ENCODE measurements at places on chromosomes 5 and 9. TPM values are rescaled to one million over a fixed set of nuclear protein-coding genes. Genes with fewer than 3 reads are reported as not detected.
A peak's percentile ranks its signal among the peaks of the same experiment; 100 is the strongest.

DNA sequence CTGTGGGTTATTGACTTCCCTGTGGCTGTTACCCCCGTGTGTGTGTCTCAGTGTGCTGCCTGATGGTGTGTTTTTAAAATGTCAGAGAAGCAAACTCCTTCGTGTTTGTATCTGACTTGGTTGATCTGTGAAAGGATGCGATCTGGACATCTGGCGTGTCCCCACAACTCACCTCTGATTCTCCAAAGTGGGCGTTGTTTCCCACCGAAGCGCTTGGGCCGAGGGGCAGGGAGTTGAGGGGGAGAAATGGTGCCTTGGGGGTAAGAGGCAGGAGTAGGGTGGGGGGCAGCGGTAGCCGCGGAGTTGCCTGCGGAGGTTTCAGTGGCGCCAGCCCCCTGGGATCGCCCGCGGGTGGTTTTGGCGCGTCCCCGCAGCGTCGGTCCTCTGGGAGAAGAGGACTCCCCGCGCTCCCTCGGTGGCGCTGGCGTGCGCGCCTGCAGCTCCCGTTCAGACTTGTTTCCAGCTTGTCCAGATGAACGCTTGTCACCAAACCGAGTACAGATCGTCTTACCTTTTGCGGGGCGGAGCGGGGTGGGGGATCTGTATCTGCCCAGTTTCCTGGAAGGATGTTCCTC is 1.1 kb downstream of the MAST4 start:
- DNase-seq = peak; percentile 79

BHMT2 gene
- 19.6 TPM for total RNA-seq

DNA sequence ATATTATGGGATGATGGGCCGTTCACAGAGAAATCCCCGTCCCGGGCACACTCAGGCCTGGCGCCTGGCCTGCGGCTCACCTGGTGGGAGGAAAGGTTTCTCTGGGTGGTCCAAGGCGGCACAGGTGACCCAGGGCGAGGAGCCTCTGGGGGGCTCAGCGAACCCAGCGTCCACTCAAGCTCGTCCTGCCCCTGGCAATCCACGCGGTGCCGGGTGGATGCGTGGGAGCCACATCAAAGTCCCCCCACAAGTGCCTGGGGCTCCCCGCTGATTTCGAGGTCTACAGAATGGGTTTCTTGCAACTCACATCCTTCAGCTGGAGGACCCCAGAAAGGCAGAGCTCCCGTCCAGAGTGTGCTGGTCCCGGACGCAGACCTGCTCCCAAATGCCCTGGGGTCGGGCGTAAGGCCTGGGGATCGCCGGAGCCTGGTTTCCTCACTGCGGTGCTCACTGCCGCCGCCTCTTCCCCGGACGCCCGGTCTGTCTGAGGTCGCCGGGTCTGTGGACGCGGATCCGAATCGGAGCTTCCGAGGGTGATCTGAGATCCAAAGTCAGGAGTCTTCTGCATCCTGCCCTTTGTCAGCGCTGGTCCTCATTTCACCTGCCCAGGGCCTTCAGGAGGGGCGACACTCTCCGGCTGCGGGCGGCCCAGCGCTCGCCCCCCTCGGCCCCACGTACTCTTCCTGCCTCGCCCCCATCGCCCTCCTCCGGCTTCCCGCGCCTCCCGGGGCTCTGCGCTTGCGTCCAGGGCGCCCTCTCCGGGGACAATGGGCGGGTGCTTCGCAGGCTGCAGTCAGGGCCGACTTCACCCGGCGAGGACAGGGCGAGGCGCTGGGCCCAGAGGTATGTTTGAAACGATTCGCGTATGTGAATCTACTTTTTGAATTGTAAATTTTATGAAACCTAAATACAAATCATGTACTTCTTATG is 20.0 kb upstream of the RUFY1 start:
- peak; percentile 90 for DNase-seq

- DNase-seq = no peak
These were observed 1229.3 kb downstream of the CDH12 start for GRCh38 chr5:21623831-21624230.

GABRA6 gene
- total RNA-seq = not detected

SLC46A2 gene
- not detected for total RNA-seq

PCDHB14 gene
- total RNA-seq = 5.4 TPM

- DNase-seq = peak; percentile 33
These were observed 84.4 kb downstream of the ADRB2 start for GRCh38 chr5:148910686-148911361.

DNA sequence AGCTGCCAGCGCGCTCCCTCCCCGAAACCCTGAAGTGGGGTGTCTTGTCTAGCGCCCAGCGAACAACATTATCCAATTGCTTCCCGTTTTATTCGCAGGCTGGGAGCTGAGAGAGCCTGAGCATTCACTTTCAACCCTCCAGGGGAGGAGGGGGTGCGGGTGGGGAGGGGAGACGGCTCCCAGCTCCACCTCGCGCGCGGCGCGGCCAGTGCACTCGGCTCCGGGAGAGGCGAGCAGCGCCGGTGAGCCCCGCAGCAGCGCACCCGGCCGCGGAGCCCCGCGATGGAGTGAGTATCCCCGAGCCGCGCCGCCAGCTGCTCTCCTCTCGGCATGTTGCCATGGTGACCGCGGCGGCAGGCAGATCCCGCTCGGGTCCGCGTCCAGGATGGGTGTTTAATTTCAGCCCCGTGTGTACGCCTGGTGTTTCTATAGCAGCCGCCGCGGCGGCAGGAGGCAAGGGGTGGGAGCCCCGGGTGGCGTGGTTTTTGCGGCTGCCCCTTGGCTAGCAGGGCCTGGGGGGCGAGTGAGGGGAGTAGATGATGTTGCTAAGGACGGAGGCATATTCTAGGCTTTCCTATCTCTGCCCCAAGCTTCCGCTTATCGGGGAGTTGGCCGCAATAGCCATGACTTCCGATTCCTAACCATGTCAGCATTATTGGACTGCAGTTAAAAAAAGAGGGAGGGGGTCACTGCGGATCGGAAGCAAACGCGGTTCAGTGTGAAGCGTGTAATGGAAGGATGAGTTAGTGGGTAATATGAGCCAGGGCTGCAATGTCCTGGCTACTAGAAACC is 139.2 kb upstream of the PALM2AKAP2 start:
- peak; percentile 58 for DNase-seq

DNA sequence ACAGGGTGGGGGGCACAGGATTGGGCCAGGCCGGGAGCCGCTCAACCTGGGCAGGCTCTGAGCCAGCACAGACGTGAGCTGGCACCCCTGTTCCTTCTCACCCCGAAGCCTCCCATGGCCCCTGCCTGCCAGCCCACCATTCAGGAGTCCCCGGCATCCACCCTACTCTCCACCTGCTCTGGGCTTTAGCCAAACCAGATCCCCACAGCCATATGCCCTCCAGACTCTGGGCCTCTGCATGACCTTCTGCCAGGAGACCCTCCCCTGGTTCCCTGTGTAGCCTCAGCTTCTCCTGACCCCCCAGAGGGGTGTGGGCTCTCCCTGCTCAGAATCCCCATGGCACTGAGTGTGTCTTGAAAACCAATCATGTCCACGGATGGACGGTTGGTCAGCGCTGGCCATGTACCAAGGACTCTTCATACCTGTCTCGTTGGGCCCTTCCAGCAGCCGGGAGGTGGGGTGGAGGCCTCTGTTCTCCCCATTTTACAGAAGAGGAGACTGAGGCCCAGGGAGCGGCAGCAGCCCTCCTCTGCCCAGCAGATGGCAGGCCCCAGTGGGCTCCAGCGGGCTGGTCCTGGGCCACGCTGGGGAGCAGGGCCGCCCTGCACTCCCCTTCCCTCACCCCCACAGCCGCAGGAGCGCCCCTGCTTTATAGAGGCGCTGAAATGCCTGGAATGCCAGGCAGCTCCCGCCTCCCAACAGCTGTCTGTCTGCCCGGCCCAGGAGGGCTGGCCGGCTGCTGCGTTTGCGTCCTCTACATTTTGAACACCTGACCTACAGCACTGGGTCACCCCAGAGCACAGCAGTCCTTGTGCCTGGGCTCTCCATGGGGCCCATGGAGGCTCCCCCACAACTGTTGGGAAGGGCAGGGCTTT is 3.5 kb upstream of the MYMK start:
- no peak for DNase-seq

DNA sequence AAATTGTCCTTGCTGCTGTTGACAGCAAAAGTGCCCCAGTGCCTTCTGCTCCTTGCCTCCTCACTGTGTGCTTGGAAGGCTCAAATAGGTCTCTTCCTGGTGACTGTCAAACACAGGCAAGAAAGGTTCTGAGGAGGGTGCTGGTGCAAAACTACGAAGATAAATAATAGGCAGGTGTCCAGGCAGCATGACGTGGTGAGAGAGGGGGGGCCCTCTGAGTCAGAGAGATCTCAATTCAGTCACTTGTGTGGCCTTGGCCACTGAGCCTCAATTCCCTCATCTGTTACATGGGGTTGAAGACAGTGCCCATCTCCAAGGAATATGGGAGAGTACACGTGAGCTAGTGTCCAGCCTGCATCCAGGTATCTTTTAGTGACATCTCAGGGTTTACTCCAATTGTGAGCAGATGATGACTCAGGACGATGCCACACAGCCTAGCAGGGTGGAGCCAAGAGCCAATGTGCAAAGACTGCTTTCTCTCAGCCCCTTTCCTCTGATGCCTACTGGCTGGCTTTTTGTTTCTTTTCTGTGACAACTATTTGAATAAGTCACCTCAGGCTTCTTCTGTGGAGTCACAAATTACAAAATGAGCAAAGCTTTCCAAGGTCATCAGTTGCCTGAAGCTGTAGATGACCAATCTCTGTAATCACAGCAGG is 29.7 kb upstream of the SMIM32 start:
- no peak for DNase-seq

EDIL3 gene
- 6.8 TPM for total RNA-seq

GRCh38 chr5:74382987-74383593 is 257.4 kb downstream of the ENC1 start:
- peak; percentile 60 for DNase-seq

- DNase-seq = no peak
These were observed 125.4 kb downstream of the CDC42SE2 start for GRCh38 chr5:131389096-131389868.

ZNF454 gene
- 3.4 TPM for total RNA-seq

- no peak for DNase-seq
These were observed 61.3 kb upstream of the SPOCK1 start for GRCh38 chr5:137560420-137560819.

DNA sequence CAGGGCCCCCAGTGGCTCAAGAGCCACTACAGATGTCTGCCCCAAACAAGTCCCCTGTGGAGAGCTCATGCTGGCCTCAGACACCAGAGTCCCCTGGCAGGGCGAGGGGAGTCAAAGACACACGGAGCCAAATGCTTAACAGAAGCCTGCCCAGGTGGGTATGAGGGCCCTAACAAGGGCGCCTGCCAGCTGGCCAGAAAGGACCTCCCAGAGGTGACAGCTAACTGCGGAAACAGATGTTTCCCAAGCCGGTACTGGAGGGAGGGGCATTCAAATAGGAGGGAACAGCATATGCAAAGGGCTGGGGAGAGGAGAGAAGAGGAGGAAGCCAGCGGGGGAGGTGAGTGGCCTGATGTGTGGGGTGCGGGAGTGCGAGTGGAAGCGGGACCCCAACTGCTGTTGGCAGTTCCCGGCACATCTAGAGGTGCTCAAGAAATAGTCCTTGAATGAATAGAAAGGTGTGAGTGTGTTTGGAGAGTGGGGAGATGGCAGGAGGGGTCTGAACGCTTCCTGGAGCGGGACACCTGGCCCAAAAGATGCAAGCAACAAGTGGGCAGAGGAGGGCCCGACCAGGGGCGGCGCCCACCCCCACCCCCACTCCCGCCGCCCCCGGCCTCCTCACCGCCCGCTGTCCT is 824 bp downstream of the MXD3 start:
- DNase-seq = no peak

- DNase-seq = peak; percentile 55
These were observed 17.1 kb downstream of the DCANP1 start for GRCh38 chr5:135430135-135430437.

- no peak for DNase-seq
These were observed 175.8 kb upstream of the GAS1 start for GRCh38 chr9:87122947-87123685.

- DNase-seq = no peak
These were observed 3.4 kb upstream of the RHOBTB3 start for GRCh38 chr5:95727764-95728191.

WNK2 gene
- 310 TPM for total RNA-seq

SEMA5A gene
- 23.2 TPM for total RNA-seq

DNA sequence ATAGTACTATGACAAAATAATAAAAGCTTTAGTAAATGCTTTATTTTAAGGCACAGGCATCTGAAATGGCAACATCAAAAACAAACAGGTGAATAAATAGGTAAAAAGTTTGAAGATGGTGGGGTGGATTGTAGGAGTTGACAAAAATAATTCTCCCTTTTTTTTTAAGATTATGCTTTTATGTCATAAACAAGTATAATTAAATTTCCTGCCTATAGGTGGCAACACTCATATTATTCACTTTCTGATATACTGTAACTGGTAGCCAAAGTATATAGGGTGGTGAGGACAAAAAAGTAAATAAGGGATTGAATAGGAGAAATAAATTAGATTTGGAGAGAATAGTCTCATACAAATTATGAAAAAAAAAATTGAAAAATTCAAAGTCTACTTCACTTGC is 120.0 kb upstream of the ACOT12 start:
- no peak for DNase-seq

BTNL9 gene
- 44.4 TPM for total RNA-seq

PGM5 gene
- 342 TPM for total RNA-seq

GRCh38 chr9:134868751-134869553 is 11.7 kb upstream of the FCN2 start:
- no peak for DNase-seq

DNA sequence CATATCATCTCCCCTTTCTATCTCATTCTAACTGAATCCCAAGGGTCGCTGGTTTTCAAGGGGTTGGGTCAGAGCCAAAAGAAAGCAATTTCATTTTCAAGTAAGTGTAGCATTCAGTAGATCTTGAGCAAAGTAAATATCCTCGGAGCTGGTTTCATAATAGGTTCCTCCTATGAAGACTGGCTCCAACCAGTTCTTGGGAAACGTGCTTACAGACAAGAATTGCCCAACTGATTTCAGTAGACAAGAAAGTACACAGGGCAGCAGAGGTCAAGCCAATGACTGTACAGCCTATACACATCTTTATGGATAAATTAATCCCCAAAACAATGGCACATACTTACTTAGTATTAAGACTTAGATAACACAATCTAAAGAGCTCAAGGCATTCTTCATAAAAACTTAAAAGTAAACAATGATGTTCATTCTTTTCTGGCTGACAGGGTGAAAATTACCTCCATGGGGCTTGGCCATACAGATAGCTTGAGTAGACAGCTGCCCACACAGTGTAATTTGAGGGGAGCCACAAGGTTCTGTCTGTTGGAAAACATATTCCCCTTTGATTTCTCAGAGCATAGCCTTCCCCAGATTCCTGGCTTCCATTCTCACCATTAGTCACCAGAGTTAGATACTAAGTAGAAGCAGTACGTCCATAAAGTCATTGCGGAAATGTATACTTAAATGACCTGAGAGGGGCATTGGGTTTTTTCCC is 163.9 kb downstream of the ARRDC3 start:
- no peak for DNase-seq

SLC36A1 gene
- total RNA-seq = 6.2 TPM

GRCh38 chr5:145936401-145937131 is at the start of gene SH3RF2:
Gene SH3RF2, plus strand, starts transcription at chr5:145936578. Its CDS starts 1,351 bp downstream, at chr5:145937929.
- peak; percentile 49 for DNase-seq

- no peak for DNase-seq
These were observed 162.8 kb downstream of the ENC1 start for GRCh38 chr5:74477761-74478160.

GRCh38 chr9:120593955-120594277 is 13.9 kb upstream of the CDK5RAP2 start:
- no peak for DNase-seq

- no peak for DNase-seq
These were observed 807 bp upstream of the PLGRKT start for GRCh38 chr9:5438301-5439162.

GRCh38 chr5:173051746-173052145 is 4.4 kb upstream of the CREBRF start:
- no peak for DNase-seq

GRCh38 chr9:18799428-18799827 is 233.6 kb downstream of the SAXO1 start:
- DNase-seq = no peak
